ENCODE measurements at places on chromosomes 16 and 17.

- DNase-seq = no peak
These were observed 47.0 kb downstream of the SLC7A5 start for GRCh38 chr16:87822108-87822970.

DNA sequence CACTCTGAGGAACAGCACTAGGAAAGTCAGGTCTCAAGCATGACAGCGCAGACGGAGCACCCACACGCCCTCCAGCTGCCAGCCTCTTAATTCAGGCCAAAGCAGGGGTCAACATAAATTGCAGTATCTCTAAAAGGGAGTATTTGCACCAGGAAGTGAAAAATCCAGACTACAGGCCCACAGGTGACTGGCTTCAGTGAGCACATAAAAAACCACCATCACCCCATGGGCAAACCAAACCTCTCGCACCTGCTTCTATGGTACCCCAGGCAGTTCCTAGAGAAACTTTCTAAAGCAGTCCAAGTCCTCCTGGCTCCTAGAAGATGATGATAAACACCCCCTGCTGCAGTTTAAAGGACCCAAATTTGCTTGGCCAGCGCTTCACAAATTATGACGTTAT lies 129.8 kb downstream of the ZNF423 start:
- no peak for DNase-seq

- no peak for DNase-seq
These were observed 27.2 kb upstream of the MLKL start for GRCh38 chr16:74727903-74728302.

- DNase-seq = no peak
These were observed 239.9 kb upstream of the TNRC6C start for GRCh38 chr17:77718669-77718961.

GRCh38 chr17:38705803-38706504 lies 881 bp downstream of the MLLT6 start:
- DNase-seq = peak; percentile 37

DNA sequence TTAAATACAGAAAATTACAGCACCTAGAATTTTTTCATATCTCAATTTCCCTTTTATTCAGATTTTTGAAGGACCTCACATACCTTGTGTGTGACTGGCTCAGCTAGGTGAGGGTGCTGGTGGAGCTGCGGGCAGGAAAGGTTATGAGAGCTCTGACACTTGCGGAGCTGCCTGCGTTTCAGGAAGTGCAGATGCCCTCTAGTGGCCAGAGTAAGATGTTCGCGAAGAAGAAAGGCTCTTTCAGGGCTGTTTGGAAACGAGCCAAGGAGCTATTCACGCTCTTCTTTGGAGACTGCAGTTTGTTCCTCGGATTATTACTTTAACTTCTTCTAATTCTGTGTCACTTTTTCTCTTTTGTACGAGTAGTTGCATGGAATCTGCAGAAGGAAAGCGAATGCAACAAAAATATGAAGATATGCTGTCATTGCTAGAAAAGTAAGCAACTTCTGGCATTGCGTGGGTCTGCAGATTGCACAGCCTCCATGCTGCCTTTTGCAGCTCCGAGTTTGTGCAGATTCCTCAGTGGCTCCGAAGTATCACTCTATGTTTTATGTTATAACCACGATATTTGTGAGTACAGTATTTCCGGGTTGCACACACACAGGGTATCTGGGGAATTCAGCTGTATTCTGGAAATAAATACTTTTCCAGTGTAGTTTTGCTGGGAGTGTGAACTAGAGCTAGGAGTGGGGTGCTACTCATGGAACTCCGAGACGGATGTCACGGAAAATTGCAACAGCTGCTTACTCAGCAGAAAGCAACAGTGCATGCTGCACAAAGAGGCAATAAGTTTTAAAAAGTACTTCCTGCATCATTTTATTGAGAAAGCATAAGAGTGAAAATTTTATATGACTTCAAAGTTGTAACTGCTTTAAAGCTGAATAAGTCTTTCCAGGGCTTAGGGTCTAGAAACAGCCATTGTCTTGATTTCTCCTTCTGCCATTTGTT lies 46.3 kb downstream of the DNAH9 start:
- DNase-seq = peak; percentile 84

- DNase-seq = no peak
These were observed 16.5 kb upstream of the NUDT16L1 start for GRCh38 chr16:4676831-4677230.

- DNase-seq = no peak
These were observed 3.4 kb downstream of the USH1G start for GRCh38 chr17:74919440-74920305.

GRCh38 chr16:4868026-4868425 lies 20.7 kb downstream of the UBN1 start:
- no peak for DNase-seq

DNA sequence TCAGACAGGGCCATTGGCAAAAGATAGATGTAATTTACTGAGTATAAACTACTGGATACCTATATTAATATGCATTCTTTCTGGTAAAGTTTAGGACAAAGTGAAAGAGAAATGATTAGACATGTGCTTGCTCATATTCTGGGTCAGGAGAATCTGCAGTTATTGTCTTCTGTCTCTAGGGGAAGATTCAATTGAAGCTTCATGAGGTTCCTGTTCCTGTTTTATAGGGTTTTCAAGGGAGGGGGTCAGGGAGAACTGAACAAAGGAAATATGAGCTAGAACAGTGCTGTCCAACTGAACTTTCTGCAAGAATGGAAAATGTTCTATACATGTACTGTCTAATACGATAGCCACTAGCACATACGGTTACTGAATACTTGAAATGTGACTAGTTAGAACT lies 59.3 kb upstream of the CORO6 start:
- DNase-seq = no peak

DNA sequence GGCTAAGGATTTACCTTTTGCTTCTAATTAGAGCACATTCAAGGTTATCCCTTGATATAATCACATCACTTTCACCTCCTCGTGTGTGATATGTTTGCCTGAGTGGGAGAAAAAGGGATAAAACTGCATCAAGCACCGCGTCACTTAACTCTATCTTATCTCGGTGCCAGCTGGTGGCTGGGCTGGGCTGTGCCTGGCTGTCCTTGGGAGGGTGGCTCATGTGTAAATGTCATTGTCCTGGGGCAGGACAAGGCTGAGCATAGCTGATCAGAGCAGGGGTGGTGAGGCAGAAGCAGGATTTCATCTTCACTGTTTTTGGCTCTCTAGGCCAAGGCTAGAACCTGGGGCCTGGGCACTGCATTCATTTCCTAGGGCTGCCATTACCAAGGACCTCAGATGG lies 105.3 kb downstream of the RAP1GAP2 start:
- DNase-seq = no peak

GRCh38 chr17:39606434-39607056 lies 1.2 kb downstream of the NEUROD2 start:
- no peak for DNase-seq

GRCh38 chr17:55295411-55296170 lies 30.8 kb downstream of the HLF start:
- DNase-seq = peak; percentile 23

- DNase-seq = no peak
These were observed 121.4 kb upstream of the CORO6 start for GRCh38 chr17:29744121-29744520.

- no peak for DNase-seq
These were observed 89.5 kb upstream of the METRNL start for GRCh38 chr17:82989881-82990280.

GRCh38 chr17:71188811-71189492 lies 931.9 kb upstream of the SOX9 start:
- no peak for DNase-seq

- DNase-seq = no peak
These were observed 30.7 kb downstream of the HIC1 start for GRCh38 chr17:2085648-2085949.

DNA sequence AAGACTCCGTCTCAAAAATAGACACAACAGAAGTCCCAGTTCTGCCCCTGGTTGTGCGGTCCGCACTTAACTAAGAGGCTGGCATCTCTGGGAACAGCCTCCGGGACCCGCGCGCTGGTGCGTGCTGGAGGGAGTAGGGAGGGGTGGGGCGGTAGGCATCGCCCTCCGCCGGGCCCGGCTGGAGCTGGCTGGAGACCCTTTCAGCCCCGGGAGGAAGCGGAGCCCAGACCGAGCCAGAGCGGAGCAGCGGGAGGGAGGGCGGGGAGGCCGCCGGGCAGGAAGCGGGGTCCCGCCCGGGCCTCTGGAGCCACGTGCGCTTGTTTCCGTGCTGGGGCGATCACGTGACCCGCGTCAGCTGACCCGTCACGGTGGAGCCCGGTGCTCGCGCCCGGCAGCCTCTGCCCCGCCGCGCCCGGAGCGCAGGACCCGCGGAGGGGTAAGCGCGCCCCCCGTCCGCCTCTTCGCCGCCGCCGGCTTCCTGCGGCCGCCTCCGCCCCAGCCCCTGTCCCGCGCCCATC lies at the start of gene WDR81:
TSS of gene WDR81 (plus strand) at position 354 of the 518 bp plus-strand sequence. CDS start 256 bp downstream, outside the sequence.
- peak; percentile 87 for DNase-seq

- no peak for DNase-seq
These were observed 228.8 kb downstream of the CBLN1 start for GRCh38 chr16:49052846-49053245.

DNA sequence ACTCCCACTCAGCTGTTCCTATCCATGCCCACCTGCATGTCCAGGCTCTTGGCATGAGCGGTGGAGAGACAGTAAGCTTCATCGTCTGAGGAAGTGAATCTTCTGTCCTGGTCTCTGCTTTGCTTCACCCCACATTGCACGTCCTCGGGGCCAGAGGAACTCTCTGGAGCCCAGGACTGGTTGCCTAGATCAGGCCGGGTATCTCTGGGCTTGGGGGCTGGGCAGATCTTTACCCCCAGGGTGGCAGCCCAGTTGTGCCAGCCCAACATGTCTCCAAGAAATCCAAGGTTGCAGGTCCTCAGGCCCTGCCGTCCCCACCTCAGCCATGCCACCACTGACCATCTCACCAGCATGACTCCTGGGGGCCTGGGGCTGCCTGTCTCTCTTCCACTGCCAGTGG lies 58.3 kb downstream of the BEAN1 start:
- no peak for DNase-seq

- no peak for DNase-seq
These were observed 393.1 kb upstream of the ASIC2 start for GRCh38 chr17:33686171-33686570.

GRCh38 chr17:80793851-80794267 lies 197.8 kb upstream of the CHMP6 start:
- DNase-seq = no peak

- no peak for DNase-seq
These were observed 25.3 kb downstream of the MEOX1 start for GRCh38 chr17:43636426-43636825.

GRCh38 chr17:2904135-2904534 lies 107.9 kb downstream of the RAP1GAP2 start:
- peak; percentile 45 for DNase-seq
